ENCODE measurements at places on chromosomes 2 and 18. TPM values are rescaled to one million over a fixed set of nuclear protein-coding genes. Genes with fewer than 3 reads are reported as not detected.
A peak's percentile ranks its signal among the peaks of the same experiment; 100 is the strongest.

DYNAP gene
- polyA plus RNA-seq, result 0.08 TPM

GRCh38 chr2:75410702-75411101 lies 150.0 kb downstream of the EVA1A start:
- no peak for DNase-seq

- DNase-seq, result no peak
Measured at GRCh38 chr2:8158711-8159110, 523.1 kb upstream of the ID2 start.

- DNase-seq, result peak; percentile 49
Measured at GRCh38 chr2:4635289-4635688, 931.9 kb downstream of the DCDC2C start.

SERPINB3 gene
- polyA plus RNA-seq, result 0.12 TPM

DNA sequence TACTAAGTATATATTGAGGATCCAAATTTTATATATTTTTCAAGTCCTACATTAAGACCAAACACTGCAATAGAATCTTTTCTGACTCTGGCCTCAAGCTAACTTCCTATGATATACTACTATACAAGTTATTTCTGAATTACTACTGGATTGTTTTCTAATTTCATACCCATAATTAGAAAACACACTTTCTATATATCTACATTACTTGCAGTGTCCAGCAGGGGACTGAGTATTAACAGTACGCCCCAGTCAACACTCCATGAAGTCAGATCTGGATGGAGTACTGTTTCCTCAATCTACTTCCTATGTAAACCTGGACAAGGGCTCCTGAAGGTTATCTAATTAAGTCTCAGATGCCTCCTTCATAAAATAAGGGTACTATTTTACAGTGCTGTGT lies 26.5 kb downstream of the RMP24 start:
- DNase-seq, result no peak

DNA sequence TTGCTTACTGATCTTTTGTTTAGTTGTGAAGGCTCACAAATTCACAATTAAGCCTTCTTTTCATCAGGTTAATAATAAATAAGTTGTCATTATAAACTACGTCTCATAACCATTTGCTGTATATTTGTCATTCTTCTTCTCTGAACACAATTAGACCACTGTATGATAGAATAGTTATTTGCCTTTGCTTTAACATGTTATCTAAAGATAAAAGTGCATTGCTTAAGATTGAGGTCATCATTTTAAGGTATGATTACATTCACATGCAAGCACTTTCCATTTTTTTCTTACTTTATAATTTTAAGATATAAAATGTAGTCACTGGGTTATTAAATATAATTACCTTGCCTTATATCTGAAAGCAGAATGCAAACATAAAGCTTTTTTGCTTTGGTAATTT lies 80.1 kb upstream of the GLS start:
- DNase-seq, result no peak

GRCh38 chr18:77755187-77755586 lies 505.5 kb downstream of the GALR1 start:
- DNase-seq, result no peak

XDH gene
- polyA plus RNA-seq, result 0.50 TPM

DNA sequence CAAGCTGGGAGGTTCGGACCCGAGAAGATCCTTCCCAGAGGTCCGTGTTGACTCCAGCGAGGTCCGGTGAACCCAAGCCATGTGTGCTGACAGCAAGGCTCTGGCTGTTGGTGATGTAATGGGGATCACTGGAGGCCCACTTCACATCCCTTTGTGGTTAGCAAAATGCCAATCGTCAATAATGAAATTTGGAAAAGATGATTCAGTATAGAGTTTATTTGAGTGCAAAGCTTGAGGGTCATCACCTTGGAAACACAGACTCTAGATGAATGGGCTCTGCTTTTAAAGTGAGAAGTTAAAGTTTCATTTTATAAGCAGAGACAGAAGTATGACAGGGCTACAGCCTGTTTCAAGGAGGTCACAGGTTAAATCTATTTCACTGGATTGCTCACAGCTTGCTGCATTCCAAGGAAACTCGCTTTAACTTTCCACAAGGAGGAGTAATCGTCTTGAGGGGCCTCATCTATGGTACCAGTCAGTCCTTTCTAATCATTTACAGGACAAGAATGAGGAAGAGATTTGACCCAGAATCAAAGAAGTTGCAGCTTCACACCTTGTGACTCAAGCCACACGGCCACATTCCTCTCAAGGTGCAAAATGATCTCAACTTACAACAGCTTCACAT lies 140.5 kb downstream of the TPO start:
- DNase-seq, result no peak

DNA sequence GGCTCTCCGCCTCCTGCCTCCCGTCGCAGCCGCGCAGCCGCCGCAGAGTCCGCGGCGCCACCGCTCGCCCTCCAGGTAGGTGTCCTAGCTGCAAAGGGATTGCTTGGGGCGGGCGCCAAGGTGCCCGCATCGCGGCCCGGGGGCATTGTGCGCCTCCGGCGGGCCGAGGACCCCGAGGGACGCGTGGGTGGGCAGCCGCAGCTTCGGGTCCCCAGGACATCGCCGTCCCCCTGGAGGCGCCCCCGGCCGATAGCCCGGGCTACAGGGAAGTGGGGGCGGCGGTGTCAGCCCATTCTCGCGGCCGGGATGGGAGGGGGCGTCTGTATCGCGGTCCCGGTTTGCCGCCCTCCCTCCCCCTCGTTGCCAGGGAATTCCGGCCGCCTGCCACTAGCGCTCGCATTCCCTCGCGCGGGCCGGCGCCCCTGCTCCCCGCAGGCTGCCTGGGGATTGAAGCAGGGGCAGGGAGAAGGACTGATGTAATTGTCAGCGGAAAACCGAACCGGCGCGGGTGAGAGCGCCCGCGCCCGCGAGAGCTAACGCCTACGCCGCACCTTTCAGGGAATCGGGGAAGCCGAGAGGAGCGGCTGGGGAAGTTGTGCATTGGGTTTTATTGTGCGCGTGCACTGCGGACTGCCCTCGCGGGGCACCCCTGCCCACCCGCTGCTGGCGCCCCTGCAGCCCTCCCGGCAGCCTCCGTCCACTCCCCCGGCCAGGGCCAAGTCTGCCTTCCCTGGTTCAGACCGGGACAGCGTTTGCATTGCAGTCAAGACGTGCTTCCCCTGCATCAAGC lies 483 bp downstream of the OSBPL6 start:
- DNase-seq, result peak; percentile 66

MOCOS gene
- 1.2 TPM for polyA plus RNA-seq

DNA sequence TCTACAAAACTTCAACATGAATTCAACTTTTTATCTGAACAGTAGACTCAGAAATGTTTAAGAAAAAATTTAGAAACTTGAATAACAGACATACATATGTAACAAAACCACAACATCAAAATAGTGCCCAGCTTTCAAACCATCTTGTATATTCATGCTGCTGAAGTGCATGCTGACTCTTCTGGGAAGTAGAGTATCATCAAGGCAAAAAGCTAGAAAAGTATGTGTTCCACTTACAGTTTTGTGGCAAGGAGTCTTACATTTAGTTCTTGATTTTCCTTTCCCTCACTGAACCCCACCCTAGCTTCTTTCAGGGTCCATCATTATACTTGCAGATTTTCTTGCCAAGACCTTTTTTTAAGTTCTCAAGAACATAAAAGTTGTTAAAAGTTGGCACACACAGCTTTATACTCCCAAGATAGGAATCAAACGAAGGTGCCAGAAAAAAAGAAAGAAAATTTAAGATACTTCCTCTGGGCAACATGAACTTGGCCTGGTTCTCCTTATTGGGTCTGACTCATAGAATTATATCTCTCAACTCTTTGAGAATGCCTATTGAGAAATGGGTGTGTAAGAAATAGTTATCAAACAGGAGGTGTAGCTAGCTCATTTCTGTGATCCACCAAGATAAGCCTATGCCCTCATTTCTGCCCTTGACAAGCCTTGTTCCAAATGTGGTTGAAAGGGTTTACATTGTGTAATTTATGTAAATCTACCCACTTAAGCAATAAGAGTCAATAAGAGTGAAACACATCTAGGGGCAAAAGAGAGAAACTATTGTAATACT lies 667.6 kb upstream of the ACVR2A start:
- DNase-seq, result no peak

EPB41L3 gene
- polyA plus RNA-seq, result 63.6 TPM

GRCh38 chr2:111944531-111945210 lies 46.3 kb downstream of the MERTK start:
- DNase-seq, result no peak

DNA sequence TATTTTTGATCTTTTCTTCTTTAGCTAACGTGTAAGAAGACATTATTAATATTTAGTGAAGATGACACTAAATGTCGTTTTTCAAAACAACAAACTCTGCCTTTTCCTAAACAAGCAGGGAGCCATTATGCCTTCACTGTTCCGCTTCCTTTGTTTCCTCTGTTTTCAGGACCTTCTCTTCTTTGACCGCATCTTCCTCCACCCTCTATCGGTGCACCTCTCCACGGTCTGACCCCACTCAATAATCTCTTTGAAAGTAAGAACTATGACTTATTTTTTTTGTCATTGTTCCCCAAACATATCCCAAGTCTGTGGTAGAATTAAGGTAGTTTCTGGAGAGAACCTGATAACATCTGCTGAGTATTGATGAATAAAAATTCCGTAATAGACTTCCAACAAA lies 5.8 kb upstream of the SCN1A start:
- no peak for DNase-seq

- no peak for DNase-seq
Measured at GRCh38 chr2:172496160-172496608, 59.7 kb upstream of the PDK1 start.

- peak; percentile 24 for DNase-seq
Measured at GRCh38 chr2:172783165-172783898, 47.7 kb downstream of the RAPGEF4 start.

ITGB6 gene
- 16.7 TPM for polyA plus RNA-seq

DNA sequence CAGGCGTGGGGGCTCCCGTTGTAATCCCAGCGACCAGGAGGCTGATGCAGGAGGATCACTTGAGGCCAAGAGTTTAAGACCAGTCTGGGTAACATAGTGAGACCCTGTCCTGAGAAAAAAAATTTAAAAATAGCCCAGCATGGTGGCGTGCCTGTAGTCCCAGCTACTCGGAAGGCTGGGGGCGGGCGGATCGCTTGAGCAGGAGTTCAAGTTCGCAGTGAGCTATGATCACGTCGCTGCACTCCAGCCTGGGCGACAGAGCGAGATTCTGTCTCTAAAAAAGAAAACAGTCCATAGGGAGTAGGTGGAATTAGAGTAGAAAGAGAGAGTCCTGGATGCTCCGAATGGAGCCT lies 325 bp upstream of the TTLL4 start:
- no peak for DNase-seq

UGT1A4 gene
- not detected for polyA plus RNA-seq

PIEZO2 gene
- 23.7 TPM for polyA plus RNA-seq

- no peak for DNase-seq
Measured at GRCh38 chr2:132522901-132523300, 106.3 kb downstream of the GPR39 start.

DNA sequence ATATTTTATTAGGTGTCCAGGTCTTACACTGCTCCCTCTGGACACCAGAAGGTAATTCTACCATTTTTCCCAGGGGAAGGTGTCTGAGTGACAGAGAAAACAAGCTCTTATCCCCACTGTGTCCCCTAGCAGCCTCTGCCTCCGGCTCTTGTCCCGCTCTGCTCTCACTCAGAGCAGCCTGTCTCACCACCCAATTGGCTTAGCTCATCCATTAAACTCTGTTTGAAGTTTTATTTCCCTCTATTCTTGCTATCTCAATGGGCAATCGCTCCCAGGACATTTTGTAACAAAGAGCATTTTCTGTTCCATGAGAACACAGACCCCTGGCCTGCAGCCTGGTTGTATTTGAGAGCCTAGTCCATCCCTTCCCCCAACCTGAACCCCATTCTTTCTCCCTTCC lies 90.6 kb upstream of the LDAH start:
- DNase-seq, result no peak

- DNase-seq, result no peak
Measured at GRCh38 chr2:80719607-80720006, 415.1 kb upstream of the LRRTM1 start.
